ENCODE measurements at places on chromosomes 16 and 17. TPM values are rescaled to one million over a fixed set of nuclear protein-coding genes. Genes with fewer than 3 reads are reported as not detected.

The HBZ gene
- total RNA-seq = not detected

DNA sequence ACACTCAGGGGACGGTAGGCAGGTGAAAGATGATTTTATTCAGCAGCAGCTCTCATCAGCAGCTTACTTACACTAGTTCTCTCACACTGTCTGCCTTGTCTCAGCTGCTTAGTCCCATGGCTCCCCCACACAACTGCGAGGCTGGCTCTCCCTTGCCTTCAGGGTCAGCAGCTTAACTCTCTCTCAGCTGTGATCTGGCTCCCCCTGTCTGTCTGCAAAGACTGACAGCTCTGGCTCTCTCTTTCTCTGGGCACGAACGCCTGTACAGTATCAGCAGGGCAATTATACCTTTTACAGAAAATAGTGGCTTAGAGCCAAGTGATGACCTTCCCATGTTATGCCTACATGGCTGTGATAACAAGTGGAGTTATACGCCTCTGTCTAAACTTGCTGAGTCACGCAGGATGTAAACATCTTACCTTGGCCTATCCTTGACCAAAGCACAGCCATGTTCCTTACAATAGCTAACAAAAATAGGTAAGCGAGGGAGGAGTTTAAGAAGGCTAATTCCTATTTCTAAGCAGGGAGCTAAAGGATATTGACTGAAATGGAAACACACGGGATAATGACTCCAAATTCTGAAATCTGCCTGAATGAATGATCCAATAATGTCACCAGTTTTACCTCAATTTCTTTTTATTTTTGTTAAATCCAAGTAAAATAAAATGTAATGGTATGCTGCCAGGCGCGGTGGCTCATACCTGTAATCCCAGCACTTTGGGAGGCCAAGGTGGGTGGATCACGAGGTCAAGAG lies 1.1 kb upstream of the NDUFAB1 start:
- no peak for DNase-seq

DNA sequence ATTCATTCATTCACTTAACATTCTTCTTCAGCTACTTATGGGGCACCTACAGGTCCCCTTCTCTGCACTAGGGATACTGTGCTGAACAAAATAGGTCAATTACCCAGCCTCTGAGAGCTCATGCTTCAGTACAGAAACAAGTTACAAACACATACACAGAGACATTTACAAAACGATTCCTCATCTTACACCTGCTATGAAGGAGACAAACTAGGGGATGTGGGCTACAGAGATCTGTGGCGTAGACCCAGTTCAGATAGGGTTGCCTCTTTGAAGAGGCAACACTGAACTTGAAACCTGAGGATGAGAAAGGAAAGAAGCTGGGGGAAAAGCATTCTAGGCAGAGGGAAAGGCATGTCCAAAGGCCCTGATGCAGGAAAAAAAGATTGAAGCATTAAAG lies 5.2 kb downstream of the IL21R start:
- no peak for DNase-seq

DNA sequence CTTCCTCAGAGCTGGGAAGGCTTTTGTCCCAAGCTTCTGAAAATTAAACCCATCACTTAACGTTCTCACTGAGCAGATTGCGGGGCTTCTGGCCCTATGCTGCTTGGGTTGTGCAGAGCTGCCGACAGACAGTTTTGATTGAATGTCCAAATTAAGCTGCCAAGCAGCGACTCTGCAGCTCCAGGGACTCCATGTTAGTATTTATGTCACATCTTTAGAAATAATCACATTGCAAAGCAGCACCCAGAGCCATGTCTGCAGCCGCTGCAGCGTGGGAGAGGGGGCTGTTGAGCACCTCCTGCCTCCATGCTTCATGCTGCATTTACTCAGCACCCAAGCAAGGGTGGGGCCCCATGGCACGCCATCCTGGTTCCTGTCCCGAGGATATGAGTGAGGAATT lies 178.2 kb upstream of the CACNG3 start:
- DNase-seq = no peak

- no peak for DNase-seq
These were observed 581 bp downstream of the SNRNP25 start for GRCh38 chr16:54237-54581.

The CES1 gene
- total RNA-seq = not detected

- DNase-seq = no peak
These were observed 14.4 kb upstream of the PLD6 start for GRCh38 chr17:17220529-17220928.

- DNase-seq = no peak
These were observed 170.5 kb downstream of the MRTFB start for GRCh38 chr16:14241631-14242030.

The KRTAP1-1 gene
- total RNA-seq = not detected

DNA sequence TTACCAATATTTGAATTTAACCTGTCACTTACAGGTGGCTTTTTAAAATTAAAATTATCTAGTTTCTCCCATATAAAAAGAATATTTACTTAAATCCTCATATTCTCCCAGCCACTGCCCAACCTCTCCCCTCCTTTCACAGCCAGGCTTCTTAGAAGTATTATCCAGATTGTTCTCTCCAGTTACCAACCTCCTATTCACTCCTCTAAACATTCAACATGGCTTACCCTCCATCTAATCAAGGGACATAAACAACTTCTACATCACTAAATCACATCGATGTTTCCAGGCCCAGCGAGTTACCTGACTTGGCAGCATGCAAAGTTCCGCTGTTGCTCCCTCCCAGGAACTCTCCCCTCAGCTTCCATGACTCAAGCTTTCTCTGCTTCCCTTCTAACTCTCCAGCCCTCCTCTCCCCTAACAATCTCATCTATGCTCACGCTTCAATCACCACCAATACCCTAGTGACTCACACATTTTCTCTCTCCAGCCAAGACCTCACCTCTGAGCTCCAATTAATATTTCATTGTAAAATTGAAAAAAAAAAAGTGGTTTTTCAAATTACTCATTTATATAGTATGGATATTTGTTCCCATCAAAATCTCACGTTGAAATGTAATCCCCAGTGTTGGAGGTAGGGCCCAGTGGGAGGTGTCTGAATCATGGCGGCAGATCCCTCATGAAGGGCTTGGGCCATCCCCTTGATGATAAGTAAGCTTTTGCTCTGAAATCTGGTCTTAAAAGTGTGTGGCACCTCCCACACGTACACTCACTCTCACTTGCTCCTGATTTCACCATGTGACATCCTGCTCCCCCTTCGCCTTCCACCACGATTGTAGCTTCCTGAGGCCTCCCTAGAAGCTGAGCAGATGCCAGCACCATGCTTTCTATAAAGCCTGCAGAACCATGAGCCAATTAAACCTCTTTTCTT lies 88.5 kb downstream of the HELZ start:
- no peak for DNase-seq

DNA sequence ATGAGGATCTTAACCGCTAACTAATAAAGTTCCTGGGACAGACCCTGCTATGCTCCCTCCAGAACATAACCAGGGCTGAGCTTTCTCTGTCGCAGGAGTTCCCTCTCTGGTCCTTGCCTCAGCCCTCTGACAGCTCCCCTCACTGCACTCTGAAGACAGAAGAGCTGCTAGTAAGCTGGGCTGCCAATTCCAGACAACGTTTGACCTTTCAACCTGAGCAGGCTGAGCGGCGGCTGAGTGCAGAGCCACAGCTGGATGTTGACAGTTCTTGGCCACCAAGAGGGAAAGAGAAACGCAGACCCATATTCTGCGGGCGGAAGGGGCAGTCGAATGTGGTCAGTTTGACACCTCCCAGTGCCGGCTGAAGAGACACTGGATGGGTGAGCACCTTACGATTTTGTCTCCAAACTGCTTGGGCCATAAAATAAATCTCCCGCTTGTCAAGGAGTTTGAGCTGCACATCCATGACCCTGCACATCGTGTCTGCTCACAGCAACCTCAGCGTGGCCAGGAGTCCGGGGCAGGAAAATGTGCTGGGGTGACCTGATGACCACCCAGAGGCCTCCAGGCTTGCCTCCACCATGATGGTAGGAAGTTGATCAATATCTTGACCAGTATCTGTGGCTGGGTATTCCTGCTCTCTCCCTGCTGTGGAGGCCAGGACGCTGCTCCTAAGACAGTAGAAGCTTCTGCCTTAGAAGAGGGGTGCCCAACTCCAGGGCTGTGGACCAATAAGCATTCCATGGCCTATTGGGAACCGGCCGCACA lies 209.2 kb downstream of the PARN start:
- no peak for DNase-seq

GRCh38 chr16:74296432-74297144 lies at the start of gene PSMD7:
TSS of gene PSMD7 (plus strand) at chr16:74296814. CDS start at chr16:74296915, 101 bp downstream.
- peak; percentile 93 for DNase-seq

The NOXO1 gene
- total RNA-seq = not detected

The MTSS2 gene
- total RNA-seq = 1.8 TPM

DNA sequence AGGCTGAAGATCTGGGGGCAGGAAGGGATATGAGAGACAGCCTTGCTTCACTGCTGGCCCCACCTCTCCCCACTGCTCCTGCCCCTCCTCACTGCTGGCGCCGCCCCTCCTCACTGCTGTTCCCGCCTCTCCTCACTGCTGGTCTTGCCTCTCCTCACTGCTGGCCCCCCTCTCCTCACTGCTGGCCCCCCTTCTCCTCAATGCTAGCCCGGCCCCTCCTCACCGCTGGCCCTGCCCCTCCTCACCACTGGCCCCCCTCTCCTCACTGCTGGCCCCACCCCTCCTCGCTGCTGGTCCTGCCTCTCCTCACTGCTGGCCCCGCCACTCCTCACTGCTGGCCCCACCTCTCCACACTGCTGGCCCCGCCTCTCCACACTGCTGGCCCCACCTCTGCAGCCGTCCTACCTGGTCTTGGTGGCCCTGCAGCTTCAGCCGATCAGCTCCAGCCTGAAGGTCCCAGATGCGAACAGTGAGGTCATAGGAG lies 9.5 kb upstream of the PAM16 start:
- DNase-seq = no peak

GRCh38 chr16:4947722-4948503 lies 10.2 kb upstream of the SEC14L5 start:
- DNase-seq = no peak

The SRCIN1 gene
- 1.2 TPM for total RNA-seq

The TAF15 gene
- 312 TPM for total RNA-seq

DNA sequence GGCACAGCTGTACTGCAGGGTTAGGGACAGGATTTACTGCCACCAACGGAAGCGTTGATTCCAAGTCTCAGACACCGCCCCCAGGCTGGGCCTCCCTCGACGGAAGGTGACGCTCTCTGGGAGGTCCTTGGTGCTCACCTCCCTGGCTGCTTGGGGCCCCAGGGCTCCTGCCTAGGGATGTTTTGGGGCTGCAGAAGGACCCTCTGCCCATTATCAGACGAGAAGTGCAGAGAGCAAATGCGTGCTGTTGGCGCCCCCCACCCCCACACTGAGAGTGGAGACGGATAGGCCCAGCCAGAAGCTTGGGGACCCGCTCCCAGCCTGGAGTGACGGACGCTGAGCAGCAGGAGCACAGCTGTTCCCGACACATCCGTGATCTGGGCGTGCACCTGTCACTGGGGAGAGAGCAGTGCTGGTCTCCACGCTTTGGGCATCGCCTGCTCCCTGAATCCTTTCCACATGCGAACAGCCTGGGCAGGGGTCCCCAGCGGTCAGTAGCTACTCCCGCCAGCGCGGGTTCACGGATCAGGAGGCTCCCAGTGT lies 5.1 kb upstream of the SOX8 start:
- no peak for DNase-seq

GRCh38 chr17:560432-560873 lies 154.2 kb downstream of the VPS53 start:
- DNase-seq = no peak

The SYCE1L gene
- total RNA-seq = 2.1 TPM

- DNase-seq = no peak
These were observed 21.6 kb upstream of the PHOSPHO1 start for GRCh38 chr17:49252148-49252695.

DNA sequence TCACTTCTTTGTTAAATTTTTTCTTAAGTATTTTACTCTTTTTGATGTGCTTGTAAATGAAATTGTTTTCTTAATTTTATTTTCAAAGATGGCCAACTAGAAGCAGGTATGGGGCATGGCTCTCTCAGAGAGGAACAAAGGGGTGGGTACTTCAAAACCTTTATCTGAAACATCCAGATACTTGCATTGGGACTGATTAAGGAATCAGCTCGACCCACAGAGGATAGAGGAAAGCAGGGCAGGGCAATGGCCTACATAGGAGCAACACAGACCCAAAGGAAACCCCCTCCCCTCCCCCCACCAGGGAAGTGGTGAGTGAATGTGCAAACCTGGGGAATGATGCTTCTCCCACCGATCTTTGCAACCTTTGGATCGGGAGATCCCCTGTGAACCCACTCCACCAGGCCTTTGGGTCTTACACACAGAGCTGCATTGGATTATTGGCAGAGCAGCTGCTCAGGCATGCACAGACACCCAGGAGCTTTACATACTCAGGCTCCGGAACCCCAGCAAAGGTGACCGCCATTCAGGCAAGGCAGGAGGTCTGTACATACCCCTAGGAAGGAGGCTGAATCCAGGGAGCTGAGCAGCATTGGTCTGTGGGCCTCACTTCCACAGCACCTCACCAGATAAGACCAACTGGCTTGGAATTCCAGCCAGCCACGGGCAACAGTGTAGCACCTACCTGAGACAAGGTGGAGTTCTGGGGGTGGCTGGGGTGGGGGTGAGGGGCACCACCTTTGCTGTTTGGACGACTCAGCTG lies 3.0 kb upstream of the CCR7 start:
- no peak for DNase-seq

The CNGB1 gene
- not detected for total RNA-seq

GRCh38 chr17:73972901-73973300 lies 230.6 kb upstream of the RPL38 start:
- no peak for DNase-seq

The MARCHF10 gene
- total RNA-seq = not detected

GRCh38 chr17:7444682-7445618 lies at the start of gene CHRNB1:
TSS of gene CHRNB1 (plus strand) at chr17:7445061. CDS start at chr17:7445128, 67 bp downstream.
- no peak for DNase-seq

The EPX gene
- total RNA-seq = not detected

DNA sequence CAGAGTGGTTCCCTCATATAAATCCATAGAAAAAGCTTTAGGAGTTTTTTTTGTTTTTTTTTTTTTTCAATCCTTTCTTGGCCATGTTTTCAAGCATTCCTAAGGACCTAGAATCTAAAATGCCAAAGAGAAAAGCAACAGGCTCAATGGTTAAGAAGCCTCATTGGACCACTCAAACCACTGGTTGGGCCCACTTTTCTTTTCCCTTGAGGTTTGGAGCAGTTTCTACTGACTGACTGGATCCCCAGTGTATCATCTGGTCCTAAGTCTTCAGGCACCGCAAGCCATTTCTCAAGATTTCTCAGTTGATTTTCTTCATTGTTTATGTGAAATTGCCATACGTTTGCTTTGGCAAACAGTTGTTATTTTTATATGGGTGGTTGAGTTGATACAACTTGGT lies 14.4 kb downstream of the METTL9 start:
- no peak for DNase-seq

DNA sequence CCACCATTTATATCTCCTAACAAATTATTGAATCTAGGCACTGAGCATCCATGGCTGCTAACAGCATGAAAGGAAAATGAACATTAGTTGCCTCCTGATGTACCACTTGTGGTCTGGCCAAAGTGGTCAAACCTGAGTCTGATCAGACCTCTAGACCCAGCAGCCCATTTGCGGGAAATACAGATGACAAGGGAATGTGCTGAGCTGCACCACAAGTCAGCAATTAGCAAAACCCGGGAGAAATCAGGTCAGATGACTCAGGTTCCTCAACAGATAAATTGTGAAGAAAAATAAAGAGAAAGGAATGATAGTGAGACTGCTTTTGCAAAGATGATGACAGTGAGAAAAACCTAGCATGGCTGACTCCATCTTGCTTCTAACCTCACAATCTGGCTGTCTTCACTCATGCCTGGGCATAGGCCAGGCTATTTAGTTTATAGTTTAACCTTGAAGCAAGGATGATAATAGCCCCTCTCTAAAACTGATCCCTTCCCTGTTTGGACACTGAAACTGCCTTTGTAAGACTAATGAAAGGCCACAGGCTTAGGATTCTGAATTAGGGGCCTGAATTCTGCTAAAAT lies 142.7 kb upstream of the ASIC2 start:
- no peak for DNase-seq
